ENCODE measurements at places on chromosomes 4 and X.
A peak's percentile ranks its signal among the peaks of the same experiment; 100 is the strongest.

DNA sequence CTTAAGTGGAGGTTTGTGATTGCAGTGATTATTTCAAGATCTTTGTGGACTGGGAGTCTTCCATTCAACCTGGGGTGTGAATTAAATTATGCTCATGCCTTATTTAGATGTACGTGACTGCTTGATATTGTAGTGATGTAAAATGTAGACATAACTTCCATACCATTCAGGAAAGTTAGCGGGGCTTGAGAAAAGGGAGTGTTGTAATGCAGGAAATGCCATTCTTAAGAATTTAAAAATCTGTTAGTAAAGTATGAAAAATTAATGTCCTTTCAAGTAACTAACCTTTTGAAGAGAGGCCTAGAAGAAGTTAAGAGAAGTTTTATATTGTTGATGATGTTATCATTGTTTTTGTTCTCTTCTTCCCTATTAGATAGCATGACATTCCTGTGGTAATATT, 318.2 kb downstream of the CCSER1 start:
- no peak for DNase-seq

GRCh38 chrX:119880076-119880475, 8.4 kb downstream of the NDUFA1 start:
- no peak for DNase-seq

DNA sequence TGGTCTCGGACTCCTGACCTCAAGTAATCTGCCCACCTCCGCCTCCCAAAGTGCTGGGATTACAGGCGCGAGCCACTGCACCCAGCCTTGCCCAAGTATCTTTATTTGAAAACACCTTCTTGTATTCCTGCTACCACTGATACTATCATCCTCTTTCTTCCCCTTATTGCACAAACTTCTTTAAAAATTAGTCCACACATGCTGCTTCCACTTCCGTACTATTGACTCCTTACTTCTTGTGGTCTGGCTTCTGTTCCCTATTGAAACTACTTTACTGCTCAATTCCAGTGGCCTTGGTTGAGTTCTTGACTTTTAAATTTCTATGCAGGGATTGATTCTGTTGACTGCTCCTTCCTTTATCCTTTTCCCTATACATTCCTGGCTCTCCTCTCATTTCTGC, 38.8 kb downstream of the MTM1 start:
- no peak for DNase-seq

DNA sequence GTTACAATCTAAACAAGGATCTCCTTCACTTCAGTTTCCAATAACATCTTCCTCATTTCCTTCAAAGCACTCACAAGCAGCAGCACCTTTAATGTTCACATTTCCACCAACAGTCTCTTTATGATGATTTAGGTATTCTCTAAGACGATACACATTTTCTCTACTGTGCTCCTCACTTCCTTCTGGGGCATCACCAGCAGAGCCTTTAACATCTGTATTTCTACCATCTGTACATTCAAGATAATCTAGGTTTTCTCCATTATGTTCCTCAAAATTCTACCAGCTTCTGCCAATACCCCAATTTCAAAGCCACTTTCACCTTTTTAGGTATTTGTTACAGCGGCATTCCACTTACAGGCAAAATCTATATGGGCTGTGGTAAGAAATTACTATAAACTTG, 80.6 kb downstream of the FBXW7 start:
- DNase-seq, result no peak

DNA sequence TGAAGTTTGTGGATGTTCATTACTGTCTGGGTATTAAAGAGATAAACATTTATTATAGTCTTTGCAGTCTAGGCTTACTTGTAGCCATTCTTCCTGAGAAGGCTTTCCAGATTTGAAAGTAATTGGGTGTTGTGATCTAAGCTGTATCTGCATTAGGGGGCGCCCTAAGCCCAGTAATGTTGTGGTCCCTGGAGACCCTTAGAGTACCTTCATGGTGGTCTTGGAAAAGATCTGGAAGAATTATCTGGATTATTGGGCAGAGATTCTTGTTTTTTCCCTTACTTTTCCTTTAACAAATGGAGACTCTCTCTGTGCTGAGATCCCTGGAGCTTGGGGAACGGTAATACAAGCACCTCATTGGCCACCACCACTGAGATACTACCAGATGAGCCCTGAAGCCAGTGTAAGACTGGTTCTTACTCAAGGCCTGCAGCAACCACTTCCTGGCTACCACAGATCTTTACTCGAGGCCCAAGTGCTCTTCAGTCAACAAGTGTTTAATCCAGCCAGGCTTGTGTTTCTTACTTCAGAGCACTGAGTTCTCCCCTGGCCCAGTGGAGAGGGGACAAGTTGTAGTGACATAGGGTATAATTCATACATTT, 63.1 kb downstream of the RTL3 start:
- DNase-seq, result peak; percentile 8

DNA sequence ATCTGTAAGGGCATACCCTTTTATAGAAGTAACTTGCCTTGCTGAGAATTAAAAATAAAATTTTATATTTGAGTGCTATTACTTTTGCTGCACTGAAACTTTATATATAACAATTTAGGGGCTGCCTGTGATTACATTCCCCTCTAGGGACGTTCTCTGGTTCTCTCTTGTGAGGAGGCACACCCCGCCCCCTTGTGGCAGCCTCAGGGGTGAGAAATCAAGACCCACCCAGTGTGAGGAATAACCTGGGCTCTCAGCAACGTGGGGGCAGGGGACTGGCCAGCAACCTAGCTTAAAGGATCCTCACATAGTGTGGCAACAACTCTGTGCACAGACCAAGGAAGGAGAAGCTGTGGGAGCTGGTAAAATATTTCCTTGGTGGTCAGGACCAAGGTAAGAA, 43.7 kb downstream of the MAGEA9 start:
- peak; percentile 39 for DNase-seq
